ENCODE measurements at places on chromosomes 1 and 21.

DNA sequence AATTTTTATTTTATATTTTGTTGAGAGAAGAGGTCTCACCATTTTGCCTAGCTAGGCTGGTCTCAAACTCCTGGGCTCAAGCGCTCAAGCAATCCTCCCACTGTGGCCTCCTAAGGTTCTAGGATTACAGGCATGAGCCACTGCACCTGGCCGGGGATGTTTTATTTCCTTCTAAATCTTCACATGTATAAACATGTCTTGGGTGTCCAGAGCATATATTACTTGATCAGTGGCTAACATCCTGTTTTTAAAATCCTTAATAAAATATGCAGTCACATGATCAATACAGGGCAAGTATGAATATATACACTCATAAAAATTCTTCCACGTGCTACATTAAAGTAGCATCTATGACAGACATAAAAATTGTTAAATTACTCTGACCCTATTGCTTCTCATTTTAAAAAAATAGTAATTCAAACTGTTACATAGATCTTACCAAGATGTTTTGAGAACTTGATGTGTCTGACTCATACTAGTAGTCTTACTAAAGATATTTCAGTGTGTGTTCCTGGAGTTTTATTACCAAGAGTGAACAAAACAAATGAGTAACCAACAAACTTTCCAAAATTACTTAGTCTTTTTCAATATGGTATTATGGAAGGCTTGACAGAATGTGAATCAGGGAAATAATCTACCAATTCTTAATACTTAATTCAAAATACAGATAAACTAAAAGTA is 222.5 kb downstream of the SLC45A1 start:
- DNase-seq, result no peak

DNA sequence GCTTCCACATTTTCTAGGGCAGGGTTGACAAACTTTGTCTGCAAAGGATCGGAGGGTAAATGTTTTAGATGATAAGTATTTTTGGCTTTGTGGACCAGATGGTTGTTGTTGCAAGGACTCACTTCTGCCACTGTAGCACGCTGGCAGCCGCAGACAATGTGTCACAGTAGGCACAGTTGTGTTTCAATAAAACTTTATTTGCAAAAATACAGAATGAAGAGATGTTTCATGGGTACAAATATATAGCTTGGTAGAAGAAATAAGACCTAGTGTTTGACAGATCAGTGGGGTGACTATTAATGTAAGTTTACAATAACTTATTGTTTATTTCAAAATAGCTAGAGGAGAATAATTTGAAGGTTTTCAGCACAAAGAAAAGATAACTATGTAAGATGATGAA is 127.8 kb downstream of the GRIK3 start:
- no peak for DNase-seq

DNA sequence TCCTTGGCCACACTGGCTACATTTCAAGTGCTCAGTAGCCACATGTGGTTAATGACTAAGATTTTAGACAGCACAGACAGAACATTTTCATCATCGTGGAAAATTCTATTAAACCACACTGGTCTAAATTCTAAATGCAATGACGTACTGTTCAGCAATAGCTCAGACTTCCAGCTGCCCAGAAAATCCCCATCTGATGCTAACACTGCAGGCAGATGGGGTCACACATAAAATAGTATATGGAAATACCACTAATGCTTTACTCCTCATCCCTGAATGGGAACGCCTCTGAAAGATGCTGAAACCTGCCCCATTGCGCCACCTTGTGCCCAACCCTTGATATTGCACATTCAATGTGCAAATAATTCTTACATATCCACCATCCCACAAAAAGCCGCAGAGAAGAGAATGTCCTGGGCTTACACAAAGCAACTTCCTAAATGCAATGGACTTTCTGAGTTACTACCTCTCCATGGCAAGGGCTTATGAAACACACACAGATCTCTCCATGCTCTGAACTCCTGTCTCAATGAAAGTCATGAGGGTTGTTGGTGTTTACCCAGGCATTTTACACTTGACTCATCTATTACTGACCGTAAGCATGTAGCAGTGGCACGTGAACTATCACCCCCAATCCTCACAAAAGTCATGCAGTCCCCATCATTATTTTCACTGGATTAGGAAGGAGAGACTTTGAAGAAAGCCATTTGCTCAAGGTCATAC is 20.3 kb upstream of the SLC5A9 start:
- peak; percentile 40 for DNase-seq

DNA sequence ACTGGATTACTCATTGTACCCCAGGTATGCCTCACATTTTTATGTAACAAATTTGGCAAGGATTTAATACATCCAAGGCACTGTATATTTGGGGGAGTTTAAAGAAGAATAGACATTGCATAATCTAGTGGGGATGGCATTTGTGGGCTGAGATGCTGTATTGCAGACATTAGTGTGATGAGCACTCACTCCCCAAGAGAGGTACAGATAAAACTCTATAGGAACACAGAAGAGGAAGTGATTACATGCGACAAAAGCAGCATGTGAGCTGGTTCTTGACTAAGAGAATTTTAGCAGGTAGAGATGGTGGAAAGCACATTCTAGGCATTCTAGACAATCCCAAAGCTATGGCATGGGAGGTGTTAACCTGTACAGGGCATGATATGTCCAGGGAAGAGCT is 24.2 kb upstream of the CDC14A start:
- DNase-seq, result no peak

DNA sequence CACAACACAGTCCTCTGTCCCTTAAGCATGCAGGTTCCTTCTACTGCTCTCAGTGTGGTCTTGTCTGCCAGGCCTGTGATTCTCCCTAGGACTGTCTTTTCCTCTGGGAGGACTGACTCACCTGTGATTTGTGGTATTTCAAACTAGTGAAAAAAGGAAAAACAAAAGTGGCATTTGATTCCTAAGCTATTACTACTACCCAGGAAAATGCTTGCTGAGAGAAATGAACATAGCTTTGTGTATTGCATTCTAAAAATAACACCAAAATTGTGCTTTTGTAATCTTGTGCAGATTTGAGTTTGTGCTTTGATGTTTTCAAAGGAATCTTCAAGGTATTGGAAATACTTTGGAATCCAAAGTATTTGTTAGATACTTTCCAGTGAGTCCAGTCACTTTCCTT is 57.0 kb downstream of the GPR161 start:
- DNase-seq, result no peak

- no peak for DNase-seq
Measured at GRCh38 chr1:116764906-116765862, 11.0 kb downstream of the CD2 start.

DNA sequence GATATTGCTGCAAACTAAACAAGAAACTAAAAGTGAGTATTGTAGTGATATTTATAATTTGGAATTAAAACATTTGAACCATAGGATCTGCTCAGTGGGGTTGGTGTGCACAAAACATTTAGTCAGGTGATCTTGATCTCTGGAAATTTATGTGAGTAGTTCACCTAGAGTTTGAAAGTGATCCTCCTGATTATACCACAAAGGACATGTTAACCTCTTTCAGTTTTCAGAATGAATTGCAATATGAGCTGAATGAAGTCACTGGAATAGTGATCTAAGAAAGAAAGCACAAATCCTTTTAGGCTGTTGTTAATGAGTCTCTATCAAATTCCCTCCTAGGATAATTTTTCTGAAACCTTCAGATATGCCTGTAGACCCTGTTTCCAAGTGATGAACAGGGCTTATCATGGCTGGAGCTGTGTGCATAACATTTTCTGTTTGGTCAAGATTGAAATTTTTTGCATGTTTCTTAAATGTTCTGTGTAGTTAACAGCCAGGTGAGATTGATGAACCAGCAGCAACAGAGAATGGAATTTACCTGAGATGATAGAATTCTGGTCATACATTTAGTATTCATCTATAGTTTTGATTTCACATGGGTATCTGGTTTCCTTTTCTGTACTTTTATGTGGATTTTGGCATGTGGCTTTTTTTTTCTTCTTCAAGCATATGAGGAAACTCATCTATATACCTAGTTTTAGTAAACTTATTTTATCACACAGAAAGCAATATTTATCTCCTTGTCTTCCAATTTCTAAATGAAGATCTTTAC is 25.5 kb downstream of the CDC14A start:
- no peak for DNase-seq

GRCh38 chr1:203772836-203773235 is 7.9 kb downstream of the LAX1 start:
- no peak for DNase-seq

DNA sequence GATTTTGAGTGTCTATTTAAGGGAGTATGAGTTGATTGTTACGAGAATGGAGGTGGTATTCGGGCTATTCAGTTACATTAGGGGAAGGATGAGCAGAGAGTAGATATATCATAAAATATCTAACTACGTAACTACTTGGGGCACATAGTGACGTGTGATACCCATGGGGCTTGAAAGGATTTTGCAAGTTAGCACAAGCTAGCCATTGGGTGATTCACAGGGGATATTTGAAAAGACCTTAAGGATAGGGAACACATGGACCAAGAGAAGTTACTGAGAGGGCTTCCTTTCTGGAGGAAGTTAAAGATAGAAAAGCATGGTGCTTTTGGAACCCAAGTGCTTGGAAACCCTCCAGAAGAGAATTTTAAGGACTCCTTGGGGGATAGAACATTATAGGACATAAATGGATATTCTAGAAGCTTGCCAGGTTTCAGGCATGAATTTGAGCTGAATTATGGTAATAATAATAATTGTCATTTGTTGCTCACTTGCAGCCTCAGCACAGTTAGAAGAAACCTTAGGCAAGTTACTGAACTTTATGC is 5.4 kb downstream of the DISP1 start:
- no peak for DNase-seq

- no peak for DNase-seq
Measured at GRCh38 chr1:212215910-212216309, 69.3 kb upstream of the PPP2R5A start.

DNA sequence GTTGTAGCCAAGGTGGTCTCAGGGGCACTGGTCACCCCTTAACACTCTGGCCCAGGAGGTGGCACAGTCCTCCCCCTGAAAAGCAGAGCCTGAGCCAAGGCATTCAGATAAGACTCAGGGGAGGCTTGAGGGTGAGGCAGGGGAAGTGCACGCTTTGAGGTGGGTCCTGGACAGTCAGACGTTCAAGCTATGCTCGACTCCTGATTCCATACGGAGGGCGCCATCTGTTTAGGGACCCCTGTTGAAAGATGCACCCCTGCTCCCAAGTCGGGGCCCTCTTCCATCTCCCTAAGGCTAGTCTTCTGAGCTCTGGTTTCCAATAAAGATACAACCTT is 12.9 kb upstream of the CHI3L1 start:
- no peak for DNase-seq

- peak; percentile 37 for DNase-seq
Measured at GRCh38 chr1:50110151-50110550, 1.4 kb downstream of the ELAVL4 start.

GRCh38 chr1:109306832-109307273 is at the start of gene MYBPHL:
Gene MYBPHL (minus strand): TSS chr1:109307011. CDS start chr1:109306991, 20 bp downstream.
- DNase-seq, result no peak

- peak; percentile 22 for DNase-seq
Measured at GRCh38 chr1:32413507-32414185, 19.4 kb upstream of the BSDC1 start.

- DNase-seq, result no peak
Measured at GRCh38 chr1:220691053-220691684, 1.0 kb downstream of the C1orf115 start.

DNA sequence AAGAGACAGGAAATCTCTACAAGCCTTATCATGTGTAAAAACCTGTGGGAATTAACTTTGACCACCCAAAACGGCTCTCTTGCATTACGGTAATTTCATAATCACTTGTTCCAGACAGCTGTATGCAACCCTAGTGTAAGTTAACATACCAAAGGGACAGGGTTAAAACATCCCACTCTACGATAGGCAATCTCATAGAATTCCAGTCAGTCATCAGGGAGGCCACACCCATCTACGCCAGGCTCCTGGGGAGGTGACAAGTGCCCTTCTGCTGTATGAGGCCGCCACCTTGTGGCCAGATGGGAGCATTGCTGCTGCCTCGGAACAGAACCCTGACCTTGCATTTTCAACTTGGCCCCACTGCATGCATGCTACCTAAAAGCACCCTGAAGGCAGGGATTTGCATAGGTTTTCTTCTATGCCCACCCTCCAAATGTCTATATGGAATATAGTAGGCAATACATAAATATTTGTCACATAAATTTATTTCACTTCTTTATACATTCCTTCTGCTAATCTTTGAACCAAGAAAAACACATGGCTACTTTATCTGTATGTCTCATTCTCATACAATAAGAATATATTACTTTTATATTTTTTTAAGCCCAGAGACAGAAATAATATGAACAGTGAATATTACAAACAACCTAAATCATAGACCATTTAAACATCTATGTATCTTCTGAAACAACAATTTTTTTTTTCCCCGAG is 12.6 kb downstream of the HSF2BP start:
- peak; percentile 78 for DNase-seq

GRCh38 chr1:85065550-85065949 is 17.2 kb upstream of the MCOLN3 start:
- DNase-seq, result no peak

DNA sequence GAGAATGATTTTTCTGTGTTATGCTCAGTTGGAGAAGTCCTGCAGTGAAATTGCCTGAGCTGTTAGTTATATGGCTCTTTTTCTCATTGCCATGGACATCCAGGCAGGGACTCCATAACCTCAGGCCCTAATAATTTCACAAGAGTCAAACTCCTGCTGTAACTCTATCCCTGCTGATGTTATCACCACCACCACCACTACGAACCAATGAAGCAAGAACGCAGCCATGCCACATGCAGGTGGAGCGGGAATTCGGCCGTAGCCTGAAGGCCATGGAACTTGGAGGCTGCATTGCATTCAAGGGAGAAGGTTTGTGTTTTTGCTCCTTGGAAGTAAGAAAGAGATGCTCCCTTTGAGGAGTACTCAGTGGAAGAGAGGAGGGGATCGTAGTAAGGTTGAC is 16.8 kb upstream of the DLGAP3 start:
- no peak for DNase-seq

DNA sequence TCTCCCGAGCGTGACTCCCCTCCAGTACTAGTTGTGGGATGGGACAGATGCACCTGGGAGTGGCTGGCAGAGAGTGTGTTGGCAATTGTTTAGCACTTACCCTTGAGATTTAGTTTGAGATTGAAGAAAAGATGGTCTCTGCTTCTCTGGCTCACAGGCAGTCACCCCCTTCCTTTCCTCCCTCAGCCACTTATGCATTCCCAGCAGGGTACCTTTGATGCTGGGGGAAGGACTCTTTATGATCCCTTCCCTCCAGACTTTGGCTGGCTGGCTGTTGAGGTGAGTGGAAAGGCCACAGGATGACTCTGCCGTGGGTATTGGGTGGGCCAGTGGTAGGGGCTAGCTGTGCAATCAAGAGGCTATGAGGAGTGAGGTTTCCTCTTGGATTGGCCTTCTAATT is 236.8 kb downstream of the CAMTA1 start:
- no peak for DNase-seq

- DNase-seq, result no peak
Measured at GRCh38 chr1:12541274-12542137, 76.5 kb downstream of the DHRS3 start.

DNA sequence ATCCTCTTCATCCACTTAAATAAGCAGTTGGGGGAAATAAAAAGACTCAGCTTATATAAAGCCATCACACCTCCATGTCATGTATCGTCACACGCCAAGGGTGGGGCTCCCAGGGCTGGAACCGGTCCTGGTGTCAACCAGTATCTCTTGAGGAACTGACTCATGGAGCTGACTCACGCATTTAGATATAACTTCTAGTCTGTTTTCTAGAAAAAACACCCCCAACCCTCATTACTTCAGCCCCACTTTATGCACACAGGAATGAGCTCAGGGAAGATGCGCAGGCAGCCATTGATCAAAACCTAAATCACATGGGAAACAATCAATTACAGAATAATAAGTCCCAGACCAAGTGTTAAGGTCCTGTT is 6.9 kb upstream of the IL22RA1 start:
- no peak for DNase-seq

- DNase-seq, result no peak
Measured at GRCh38 chr1:112026016-112026415, 36.5 kb upstream of the KCND3 start.

Measured in hippocampal formation (tissue), 2 donors.